Activated CD4-positive, CD25-positive, alpha-beta regulatory T cell (primary cell): ENCODE measurements at places on chromosomes 2 and 18.

DNA sequence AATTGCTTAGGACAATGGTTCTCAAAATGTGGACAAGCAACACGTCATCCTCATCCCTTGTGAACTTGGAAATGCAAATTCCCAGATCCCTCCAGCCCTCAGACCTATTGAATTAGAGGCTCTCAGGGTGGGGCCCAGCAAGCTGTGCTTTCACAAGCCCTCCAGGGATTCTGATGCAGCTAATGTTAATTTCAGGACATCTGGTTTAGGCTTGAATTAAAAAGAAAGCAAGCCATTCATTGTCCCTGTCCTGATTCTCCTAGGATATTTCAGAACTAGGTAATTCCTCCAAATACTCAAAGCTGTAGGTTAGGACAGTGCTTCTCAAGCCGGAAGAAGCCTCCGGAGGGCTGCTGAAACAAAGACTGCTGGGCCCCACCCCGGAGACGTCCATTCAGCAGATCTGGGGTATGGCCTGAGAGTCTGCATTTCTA, 26.0 kb upstream of the GLI2 start:
- no peak for DNase-seq

DNA sequence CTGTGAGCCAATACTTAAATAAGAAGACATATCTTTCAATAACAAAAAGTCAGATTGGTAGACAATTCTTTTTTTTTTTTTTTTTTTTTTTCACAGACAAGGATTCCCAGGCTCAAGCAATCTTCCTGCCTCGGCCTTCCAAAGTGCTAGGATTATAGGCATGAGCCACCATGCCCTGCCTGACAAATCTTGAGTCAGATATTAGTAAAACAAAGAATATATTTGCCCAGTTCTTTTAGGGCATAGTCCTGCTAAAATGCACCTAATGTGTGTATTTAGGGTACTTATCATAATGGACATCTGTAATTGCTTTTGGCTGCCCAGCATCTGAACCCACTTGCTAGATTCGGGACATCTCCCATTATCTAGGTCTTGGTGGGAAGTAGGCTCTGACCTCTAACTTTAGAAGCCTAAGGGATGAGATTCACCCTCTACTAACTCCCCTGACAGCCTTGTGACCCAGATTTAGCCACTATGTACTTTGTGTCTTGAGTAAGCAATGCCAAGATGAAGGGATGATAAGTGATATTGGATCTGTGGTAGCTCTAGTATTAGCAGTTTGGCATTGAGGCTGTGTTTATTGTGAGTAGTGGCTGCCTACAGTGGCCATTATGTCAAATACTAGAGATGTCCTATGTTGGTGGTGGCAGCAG, 18.5 kb upstream of the PSME4 start:
- DNase-seq = no peak

- no peak for DNase-seq
These were observed 8.2 kb downstream of the ARHGAP25 start for GRCh38 chr2:68742626-68743415.

DNA sequence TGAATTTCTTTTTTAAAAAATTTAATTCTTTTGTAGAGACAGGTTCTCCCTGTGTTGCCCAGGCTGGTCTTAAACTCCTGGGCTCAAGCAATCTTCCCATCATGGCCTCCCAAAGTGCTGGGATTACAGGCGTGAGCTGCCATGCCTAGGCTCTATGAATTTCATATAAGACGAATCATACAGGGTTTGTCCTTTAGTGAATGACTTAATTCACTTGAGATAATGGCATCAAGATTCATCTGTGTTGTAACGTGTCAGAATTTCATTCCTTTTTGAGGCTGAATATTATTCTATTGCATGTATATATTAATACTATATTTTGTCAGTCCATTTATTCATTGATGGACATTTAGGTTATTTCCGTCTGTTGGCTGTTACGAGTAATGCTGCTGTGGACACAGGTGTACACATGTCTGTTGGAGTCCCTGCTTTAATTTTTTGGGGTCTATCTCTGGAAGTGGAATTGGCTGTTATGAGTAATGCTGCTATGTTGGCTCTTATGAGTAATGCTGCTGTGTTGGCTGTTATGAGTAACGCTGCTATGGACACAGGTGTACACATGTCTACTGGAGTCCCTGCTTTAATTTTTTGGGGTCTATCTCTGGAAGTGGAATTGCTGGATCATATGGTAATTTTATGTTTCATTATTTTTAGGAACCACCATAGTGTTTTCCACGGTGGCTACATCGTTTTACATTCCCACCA, 210.6 kb downstream of the CAMKMT start:
- DNase-seq = no peak

GRCh38 chr18:8045160-8045883, 478.2 kb downstream of the PTPRM start:
- DNase-seq = no peak

- DNase-seq = no peak
These were observed 488.1 kb downstream of the NR4A2 start for GRCh38 chr2:155844461-155844860.
